Activated naive CD8-positive, alpha-beta T cell treated with anti-CD3 and anti-CD28 coated beads, Interleukin-2, amount 10 ng/mL, durations not matched to agents 7 days and 5 days (primary cell): ENCODE measurements at places on chromosomes 2 and 18.
A peak's percentile ranks its signal among the peaks of the same experiment; 100 is the strongest.

DNA sequence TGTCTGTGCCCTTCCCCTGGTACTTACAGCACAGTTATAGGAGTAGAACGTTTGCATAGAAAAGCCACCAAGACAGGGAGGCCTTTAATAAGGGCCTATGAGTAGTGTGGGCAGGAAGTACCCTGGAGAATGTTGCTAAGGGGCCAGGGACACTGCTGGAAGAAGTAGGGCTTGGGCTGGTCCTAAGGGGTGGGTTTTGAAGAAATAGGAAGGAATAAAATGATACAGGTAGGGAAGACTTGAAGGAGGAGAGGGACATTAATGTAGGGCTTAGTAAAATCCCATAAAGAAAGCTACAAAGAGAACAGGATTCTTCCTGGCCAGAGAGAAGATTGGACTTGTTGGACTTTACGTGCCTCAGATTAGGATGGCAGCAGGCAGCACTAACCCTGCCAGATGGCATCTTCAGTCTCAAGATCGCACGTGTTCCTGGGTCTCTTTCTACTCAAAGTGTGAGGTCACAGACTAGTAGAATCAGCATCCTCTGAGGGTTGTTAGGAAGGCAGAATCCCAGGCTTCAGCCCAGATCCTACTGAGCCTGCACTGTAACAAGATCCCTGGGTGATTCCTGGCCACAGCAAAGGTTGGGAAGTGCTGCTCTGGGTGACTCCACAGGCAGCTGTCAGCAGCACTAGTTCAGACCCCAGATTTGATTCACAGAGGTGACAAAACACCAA, 39.2 kb downstream of the EPAS1 start:
- peaks cover 21% of the 10 kb centered on the region for H3K4me1 ChIP-seq
- no peaks in the 10 kb centered on the region for H3K36me3 ChIP-seq
- DNase-seq: no peak

- no peak overlapping the region for H3K4me3 ChIP-seq
- no peaks in the 10 kb centered on the region for H3K4me1 ChIP-seq
These were observed 10.4 kb upstream of the KCNF1 start for GRCh38 chr2:10901160-10901939.

GRCh38 chr18:31056296-31056695, 13.8 kb upstream of the DSC3 start:
- no peak overlapping the region for H3K27ac ChIP-seq
- DNase-seq: no peak
- no peak overlapping the region for H3K4me3 ChIP-seq
- no peaks in the 10 kb centered on the region for H3K4me1 ChIP-seq
- H3K36me3 ChIP-seq: no peaks in the 10 kb centered on the region

DNA sequence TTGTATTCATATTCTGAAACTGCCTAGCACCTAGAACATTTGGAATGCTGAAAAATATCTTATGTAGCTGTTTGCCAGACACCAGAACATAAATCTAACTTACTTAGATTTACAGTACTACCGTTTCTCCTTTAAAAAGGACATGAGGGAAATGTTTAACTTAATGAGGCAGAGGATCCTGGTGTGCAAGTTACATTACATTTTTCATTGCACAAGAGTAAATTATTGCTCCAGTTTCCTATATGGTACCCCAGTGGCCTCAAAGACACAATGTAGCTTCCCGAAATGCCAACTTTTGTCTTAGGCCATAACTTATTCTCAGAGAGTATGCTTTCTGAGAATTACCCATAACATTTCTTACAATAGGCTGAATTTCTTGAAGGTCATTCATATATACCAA, 105.5 kb upstream of the DTNA start:
- DNase-seq: no peak
- H3K27me3 ChIP-seq: no peaks in the 10 kb centered on the region
- H3K27ac ChIP-seq: no peak overlapping the region
- H3K36me3 ChIP-seq: no peaks in the 10 kb centered on the region
- H3K4me3 ChIP-seq: no peak overlapping the region

DNA sequence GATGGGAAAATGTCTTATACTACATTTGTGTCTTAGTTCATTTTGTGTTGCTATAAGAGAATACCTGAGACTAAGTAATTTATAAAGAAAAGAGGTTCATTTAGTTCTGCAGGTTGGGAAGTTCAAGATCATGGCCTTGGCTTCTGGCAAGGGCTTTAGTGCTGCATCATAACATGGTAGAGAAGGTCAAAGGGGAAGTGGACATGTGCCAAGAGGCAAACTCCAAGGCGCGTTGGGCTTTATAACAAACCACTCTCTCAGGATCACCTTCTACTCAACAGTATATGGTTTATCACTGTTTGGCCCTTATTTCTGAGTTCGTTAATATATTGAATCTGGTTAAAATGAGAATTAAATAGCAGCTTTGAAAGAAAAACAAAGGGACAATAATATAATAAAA, 58.2 kb downstream of the ICA1L start:
- no peaks in the 10 kb centered on the region for H3K27me3 ChIP-seq
- no peaks in the 10 kb centered on the region for H3K4me1 ChIP-seq
- H3K27ac ChIP-seq: no peak overlapping the region
- peaks cover 30% of the 10 kb centered on the region for H3K36me3 ChIP-seq
- no peak overlapping the region for H3K4me3 ChIP-seq

DNA sequence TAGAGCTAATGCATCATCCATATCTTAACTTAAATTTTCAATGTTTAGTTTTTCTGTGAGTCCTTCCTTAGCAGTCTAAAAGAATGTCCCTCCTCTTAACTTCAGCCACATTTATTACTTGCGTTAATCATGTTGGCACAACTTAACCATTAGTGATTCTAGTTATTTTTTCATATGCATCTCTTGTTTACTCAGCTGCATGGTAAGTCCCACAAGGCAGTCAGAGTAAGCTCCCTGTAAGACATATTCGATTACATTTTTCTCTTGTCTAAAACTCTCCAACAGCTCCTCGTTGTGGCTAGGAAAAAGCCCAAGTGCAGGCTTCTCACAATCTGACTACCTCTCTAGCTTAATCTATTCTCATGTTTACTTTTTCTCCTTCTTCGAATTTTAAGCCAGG, 2045.3 kb upstream of the PIK3C3 start:
- H3K4me3 ChIP-seq: no peak overlapping the region
- no peak for DNase-seq
- H3K36me3 ChIP-seq: no peaks in the 10 kb centered on the region
- no peaks in the 10 kb centered on the region for H3K4me1 ChIP-seq

GRCh38 chr2:206642075-206643025, at the start of gene FAM237A:
FAM237A (plus strand) TSS chr2:206642487; CDS start chr2:206644237, 1,750 bp downstream.
- H3K27me3 ChIP-seq: peaks cover 11% of the 10 kb centered on the region
- H3K36me3 ChIP-seq: no peaks in the 10 kb centered on the region
- H3K4me3 ChIP-seq: no peak within 1 kb of the TSS
- H3K27ac ChIP-seq: no peak within 1 kb of the TSS
- no peaks in the 10 kb centered on the region for H3K4me1 ChIP-seq

DNA sequence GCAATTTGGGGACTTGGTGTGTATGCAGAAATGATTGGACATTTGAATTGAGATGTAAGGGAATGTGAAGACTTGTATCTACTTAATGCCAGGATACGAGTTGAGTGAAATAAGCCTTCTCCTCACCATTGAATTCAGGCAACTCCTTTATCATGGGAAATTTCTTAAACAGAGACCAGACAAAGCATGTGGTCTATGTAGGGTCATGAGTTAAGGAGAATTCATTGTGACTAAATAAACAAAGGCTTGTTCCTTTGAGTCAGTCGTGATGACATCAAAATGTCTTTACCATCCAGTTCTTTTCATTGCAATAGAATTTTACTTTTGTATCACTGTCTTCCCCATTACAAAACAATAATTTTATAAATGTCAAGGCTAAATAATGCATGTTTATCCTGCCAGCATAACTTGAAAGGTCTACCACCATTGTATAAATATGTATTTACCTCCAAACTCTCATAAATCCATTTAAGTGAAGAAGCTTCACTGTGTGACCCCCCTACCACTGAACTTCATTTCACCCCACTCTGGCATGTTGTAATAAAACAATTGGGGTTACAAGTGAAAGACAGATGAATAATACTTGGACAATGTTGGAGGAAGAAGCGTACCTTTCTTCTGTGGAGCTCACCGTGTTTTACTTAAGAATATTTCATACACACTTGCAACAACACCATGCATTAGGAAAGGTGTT, 149.4 kb downstream of the EPHA4 start:
- DNase-seq: no peak
- H3K36me3 ChIP-seq: no peaks in the 10 kb centered on the region
- no peak overlapping the region for H3K27ac ChIP-seq
- peaks cover 1% of the 10 kb centered on the region for H3K27me3 ChIP-seq
- no peak overlapping the region for H3K4me3 ChIP-seq

DNA sequence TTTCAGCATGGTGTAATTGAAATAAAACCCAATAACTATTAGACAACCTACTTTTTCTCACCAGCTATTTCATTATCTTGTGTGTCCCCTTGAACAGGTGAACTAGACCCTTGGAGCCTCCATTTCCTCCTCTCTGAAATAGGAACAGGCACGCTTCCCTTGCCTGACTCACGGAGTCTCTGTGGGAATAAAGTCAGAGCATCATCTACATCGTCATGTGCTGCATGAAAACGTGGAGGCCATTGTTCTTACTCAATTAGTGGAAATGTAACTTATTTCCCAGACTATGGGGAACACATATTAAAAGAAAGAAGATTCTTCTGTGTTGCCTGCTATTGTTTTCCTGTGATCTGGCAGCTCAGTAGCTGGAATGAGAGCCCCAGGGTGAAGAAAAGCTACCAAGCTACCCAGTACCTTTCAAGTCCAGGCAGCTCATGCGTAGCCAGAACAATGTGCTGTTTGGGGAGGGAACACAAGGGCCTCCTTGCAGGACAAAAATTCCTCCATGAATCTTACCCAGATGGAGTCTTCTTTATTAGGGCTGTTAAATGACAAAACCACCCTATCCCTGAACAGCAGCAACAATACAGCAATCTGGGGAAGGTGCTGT, 59.8 kb downstream of the SOX11 start:
- no peaks in the 10 kb centered on the region for H3K27me3 ChIP-seq
- no peak for DNase-seq

DNA sequence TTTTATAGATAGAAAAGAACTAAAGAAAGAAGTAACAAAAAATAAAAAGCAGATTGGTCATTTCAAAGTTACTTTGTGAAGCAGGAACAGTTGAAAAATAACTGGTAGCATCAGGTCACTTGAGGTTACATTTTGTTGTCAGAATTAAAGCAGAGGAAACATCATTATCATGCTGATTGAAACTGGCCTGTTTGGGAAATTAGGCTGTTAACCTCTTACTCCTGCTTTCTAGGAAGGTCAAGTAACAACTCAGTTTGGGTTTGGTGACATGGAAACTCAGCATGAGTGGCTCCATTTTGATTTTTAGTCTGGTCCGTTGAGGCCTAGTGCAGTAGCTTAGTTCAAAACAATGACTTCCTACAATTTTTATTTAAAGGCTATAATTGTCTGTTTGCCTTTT, 1383.5 kb downstream of the DPP10 start:
- no peaks in the 10 kb centered on the region for H3K27me3 ChIP-seq
- DNase-seq: no peak
- H3K36me3 ChIP-seq: no peaks in the 10 kb centered on the region

- H3K4me3 ChIP-seq: no peak overlapping the region
- H3K27ac ChIP-seq: no peak overlapping the region
- H3K4me1 ChIP-seq: no peaks in the 10 kb centered on the region
- H3K36me3 ChIP-seq: no peaks in the 10 kb centered on the region
These were observed 1.0 kb downstream of the FAM178B start for GRCh38 chr2:96985181-96985945.

- H3K27me3 ChIP-seq: no peaks in the 10 kb centered on the region
- no peaks in the 10 kb centered on the region for H3K4me1 ChIP-seq
- no peaks in the 10 kb centered on the region for H3K36me3 ChIP-seq
- DNase-seq: no peak
These were observed 109.2 kb upstream of the MAP2 start for GRCh38 chr2:209314653-209315052.

DNA sequence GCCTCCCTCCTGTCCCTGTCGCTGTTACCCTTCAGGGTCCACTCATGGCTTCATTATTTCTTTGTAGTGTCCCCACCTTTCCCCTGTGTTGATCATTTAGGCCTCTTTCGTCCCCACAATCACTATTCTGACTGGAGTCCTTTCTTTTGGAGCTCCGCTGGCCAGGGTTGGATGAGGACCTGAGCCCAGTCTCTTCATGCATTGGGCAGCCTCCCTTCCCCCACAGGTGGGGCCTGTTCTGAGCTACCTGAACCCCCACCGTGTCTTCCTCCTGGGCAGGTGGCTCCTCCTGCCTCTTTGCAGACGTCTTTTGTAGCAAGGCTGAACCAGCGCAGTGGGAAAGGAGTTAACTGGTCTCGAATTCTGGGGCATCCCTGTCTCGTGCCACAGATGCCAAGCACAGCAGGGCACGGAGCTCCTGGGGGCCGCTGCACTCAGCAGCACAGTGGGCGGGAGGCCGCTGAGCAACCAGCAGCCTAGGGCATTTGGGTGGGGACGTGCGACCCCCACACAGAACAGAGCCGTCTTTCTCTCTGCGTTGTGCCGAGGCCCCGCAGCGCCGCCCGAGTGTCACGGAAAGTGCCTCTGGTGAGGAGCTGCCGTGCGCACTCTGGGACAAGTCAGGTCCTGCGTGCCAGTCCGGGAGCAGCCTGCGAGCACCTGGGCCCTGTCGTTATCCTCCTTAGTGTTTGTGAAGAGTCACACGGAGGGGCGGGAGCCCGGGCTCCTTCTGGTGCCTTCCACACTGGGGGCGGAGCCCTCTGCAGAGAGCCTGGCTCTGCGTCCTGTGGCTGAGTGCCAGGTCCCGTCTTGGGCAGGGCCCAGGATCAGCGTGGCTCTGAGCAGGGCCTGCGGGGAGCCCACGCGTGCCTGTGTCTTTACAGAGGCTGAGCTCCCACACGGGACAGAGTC, 130.1 kb downstream of the NFATC1 start:
- H3K4me3 ChIP-seq: peak overlapping the region; percentile 59
- H3K27me3 ChIP-seq: no peaks in the 10 kb centered on the region
- H3K36me3 ChIP-seq: peaks cover 12% of the 10 kb centered on the region
- peak overlapping the region; percentile 76 for H3K27ac ChIP-seq
- DNase-seq: no peak

DNA sequence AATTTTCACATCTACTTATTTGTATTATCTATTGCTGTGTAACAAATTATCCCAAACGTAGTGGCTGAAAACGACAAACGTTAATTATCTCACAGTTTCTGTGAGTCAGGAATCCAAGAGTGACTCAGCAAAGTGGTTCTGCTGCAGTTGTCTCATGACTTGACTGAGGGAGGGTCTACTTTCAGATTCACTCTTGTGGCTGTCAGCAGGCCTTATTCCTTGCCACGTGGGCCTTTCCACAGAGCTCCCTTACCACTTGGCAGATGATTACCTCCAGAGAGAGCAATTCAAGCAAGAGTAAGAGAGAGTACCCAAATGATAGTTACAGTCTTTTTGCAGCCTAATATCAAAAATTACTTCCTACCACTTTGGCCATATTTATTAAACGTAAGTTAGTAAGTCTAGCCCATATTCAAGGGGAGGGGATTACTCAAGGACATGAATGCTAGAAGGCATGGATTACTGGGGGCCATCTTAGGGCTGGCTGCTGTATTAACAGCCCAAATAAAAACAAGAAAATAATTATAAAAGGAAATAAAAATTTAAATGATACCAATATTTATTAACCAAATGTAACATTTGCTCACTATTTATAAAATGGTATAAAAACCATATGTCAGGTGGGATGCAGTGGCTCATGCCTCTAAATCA, 48.7 kb upstream of the NBEAL1 start:
- no peak for DNase-seq
- H3K4me3 ChIP-seq: no peak overlapping the region
- peaks cover 6% of the 10 kb centered on the region for H3K4me1 ChIP-seq
- H3K36me3 ChIP-seq: peaks cover 2% of the 10 kb centered on the region

GRCh38 chr2:107027205-107027604, 141.2 kb upstream of the ST6GAL2 start:
- H3K4me3 ChIP-seq: no peak overlapping the region
- no peak overlapping the region for H3K27ac ChIP-seq
- H3K4me1 ChIP-seq: no peaks in the 10 kb centered on the region
- no peaks in the 10 kb centered on the region for H3K36me3 ChIP-seq
- no peaks in the 10 kb centered on the region for H3K27me3 ChIP-seq
- DNase-seq: no peak
